Trophoblast cell (in vitro differentiated cells and primary cell): ENCODE measurements at places on chromosomes 2 and 18.

DNA sequence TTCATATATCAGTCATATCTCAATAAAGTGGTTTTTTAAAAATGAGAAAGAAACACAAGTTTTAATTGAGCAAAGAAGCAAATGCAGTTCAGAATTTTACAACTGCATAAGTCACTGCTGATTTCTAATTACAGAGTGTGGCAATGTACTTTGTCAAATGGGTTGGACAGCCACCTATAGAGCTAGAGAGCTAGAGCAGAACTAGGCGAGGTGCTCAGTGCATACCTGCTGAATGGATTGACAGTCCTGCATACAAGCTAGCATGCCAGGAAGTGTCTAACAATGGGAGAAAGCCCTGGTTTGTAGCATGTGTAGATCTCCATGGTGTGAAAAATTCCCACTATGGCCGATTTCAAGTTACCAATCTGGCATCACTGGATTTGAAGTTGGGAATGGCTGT is 106.3 kb upstream of the CDCA7 start:
- DNase-seq, result no peak

DNA sequence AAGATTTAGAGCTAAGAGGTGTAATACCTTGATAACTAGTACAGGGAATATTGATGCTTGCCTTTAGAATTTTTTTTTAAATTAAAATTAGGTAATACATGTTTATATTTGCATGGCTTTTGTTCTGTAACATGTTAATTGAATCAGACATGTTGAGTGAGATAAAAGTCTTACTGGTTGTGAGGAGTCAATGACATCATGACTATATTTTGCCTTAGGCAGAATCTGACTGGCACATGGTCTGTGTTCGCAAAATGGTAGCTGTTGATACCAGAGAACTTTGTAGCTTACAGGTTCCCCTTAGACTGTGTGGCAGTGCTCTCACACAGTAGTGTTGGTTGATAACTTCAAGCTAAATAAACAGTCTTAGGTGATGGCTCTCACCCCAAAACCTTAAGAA is 199.7 kb downstream of the PTPRM start:
- no peak for DNase-seq

- no peak for DNase-seq
Measured at GRCh38 chr2:133177196-133177595, 391.1 kb downstream of the NCKAP5 start.

GRCh38 chr18:43267818-43268217 is 9.5 kb downstream of the SYT4 start:
- no peak for DNase-seq

- DNase-seq, result no peak
Measured at GRCh38 chr18:57909620-57910019, 106.5 kb upstream of the ATP8B1 start.

- peak; percentile 31 for DNase-seq
Measured at GRCh38 chr2:25279091-25279651, 62.6 kb downstream of the DNMT3A start.

DNA sequence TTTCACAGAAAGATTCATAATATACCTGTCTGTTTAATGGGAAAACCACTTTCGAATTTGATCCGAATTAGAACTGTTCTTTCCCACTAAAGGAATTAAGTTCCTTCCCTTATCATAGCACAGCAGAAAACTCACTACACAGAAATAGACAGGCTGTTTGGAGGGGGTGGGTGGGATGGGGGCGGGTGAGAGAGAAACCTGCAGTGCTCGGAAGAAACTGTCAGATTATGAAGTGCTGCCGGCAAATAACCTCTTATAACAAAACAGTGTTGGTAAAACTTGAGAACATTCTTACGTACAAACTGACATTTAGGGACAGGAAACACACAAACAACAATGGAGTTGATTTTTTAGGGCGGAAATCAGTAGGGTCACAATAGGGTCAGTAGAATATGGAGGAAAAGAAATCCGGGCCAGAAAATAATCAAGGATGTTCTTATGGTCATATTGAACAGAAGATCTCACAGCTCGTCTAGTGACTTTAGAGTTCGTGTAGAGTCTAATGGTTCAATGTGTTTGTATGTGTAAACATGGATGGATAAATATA is 756.0 kb upstream of the LRATD1 start:
- DNase-seq, result no peak

- no peak for DNase-seq
Measured at GRCh38 chr2:216970359-216970915, 110.6 kb upstream of the TNP1 start.

- peak; percentile 39 for DNase-seq
Measured at GRCh38 chr2:152565884-152566727, 151.2 kb downstream of the PRPF40A start.

- DNase-seq, result no peak
Measured at GRCh38 chr2:67579806-67580205, 182.7 kb downstream of the ETAA1 start.

GRCh38 chr2:237571551-237571950 is 5.2 kb downstream of the PRLH start:
- DNase-seq, result no peak

DNA sequence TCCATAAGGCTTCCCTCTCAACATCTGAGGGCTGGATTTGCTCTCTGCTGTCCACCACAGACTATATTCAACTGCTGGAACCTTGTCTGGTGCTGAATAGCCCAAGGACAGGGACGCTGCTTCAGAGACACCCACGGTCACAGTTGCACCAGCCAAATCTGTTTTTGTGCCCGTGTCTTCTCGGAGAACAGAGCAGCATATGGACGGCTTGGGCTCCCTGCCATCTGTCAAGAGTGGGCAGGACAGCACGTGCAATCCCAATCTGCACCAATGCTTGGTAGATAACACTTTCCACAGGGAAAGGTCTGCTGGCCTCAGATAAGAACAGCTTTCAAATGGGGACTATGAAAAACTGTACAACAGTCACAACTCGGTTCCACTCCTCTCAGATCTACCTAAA is 466.1 kb downstream of the TGIF1 start:
- DNase-seq, result no peak

GRCh38 chr2:160005908-160006307 is 56.5 kb downstream of the PLA2R1 start:
- DNase-seq, result no peak

DNA sequence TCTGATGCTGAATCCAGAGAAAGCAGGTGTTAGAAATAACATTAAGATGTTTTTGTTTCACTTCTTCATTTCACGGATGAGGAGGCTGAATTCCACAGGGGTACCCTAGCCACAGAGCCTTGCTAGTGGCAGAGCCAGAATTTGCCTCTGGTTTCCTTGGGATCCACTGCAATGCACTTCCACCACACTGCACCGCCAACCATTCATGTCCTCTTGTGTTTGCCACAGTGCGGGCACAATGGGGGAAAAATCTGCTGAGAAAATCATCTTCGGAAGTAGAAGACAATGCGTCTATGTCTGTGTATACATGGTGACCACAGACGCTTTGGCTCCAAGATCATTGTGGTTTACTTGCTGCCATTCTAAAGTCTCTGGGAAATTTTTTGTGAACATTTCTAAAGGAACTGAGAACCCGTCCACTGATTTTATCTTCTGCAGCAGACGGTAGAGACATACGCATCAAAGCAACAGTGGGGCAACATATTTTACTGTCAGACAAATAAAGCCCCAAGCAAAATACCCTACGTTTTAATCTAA is 14.9 kb downstream of the ICOS start:
- DNase-seq, result peak; percentile 82

DNA sequence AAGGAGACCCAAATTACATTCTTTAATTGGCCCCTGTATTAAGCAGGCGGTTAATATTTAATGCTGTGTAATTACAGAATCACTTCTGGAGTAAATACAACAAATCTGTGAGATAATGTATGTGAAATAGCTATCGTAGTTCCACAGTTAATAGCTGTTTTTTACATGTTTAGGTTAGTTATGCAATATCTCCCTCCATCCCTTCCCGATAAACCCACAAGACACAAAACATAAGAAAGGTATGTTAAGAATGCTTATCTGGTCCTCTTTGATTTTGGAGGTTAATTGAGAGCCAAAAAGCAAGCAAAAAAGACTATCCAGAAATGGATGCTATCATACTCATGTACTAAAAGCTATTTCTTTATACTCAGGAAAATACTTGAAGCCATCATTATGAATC is 49.1 kb downstream of the ZNF638 start:
- peak; percentile 8 for DNase-seq

GRCh38 chr2:73850009-73850408 is 21.2 kb downstream of the STAMBP start:
- no peak for DNase-seq

GRCh38 chr18:76416911-76417310 is 78.1 kb downstream of the ZNF516 start:
- no peak for DNase-seq

DNA sequence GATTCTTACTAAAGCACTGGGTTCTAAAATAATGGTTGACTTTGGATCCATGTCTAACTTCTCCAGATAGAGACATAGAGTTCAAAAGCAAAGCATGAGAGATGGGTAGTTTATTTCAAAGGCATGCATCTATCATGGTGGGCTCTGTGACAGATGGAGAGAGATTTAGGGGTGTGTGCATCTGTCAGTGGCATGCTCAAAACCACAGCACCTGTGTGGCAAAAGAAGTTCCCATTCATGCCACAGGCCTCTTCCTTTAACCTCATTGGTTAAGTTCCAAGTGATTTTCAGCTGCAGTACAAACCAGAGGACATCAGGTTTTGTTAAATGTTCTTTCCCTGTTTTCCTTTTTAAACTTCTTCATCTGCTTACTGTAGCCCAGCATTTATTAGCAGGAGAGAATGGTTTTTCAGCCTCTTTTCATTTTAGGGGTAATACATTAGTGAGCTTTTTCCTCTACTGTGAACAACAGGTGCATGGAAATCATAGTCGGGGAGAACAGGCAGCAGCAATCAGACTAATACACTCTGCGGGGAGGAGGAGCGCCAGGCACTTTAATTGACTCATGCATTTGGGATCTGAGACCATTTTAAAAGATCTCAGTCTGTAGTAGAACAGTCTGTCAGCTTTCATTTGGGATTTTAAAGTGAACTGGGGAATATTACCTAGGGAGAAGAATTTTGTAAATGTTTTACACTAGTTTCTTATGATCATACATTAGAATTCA is 52.4 kb upstream of the UPP2 start:
- DNase-seq, result no peak

DNA sequence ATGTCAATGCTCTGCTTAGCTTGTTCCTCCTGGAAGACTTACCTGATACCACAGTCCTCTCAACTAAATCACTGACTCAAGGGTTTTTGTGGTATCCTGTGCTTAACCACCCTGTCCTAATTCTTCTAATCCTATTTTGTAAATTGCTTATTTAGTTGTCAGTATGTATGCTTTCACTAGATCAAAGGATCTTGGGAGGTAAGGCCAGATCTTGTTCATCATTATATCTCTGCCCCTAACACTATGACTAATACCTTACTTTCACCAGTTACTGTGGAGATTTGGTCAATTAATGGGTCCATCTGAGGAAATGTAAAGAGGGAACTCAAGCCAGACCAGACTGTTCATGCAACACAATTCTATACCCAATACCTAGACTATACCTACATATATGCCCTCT is 203.2 kb downstream of the GULP1 start:
- DNase-seq, result no peak

DNA sequence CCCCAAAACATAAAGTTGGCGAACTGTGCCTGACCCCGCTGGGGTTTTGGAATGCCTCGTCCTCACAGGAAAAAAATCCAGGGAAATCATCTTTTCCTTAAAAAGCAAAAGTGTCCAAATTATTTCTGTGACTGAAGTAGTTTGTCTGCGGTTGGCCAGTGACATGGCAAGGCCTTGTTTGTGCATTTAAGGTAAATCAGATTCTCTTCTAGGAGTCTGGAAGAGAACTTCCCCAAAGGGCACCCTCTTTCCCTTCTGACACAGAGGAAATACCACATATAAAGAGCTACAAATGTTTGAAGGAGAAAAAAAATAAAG is 737 bp upstream of the CYB5A start:
- DNase-seq, result no peak

DNA sequence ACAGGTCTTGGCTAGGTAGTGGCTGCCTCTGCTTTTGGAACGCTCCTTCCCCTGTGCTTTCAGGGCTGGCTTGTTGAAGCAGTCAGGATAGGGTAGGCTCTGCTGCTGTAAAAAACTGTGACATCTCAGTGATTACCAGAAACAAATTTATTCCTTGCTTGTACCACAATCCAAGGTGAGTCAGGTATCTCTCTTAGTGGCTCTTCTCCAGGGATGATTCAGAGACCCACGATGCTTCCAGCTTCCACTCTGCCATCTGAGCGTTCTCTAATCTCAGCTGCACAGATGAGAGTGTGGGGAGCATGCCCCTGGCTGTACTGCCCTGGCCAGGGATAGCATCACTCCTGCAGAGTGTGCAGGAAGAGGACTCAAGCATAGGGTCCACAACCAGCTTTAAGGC is 174.9 kb downstream of the VAPA start:
- no peak for DNase-seq

DNA sequence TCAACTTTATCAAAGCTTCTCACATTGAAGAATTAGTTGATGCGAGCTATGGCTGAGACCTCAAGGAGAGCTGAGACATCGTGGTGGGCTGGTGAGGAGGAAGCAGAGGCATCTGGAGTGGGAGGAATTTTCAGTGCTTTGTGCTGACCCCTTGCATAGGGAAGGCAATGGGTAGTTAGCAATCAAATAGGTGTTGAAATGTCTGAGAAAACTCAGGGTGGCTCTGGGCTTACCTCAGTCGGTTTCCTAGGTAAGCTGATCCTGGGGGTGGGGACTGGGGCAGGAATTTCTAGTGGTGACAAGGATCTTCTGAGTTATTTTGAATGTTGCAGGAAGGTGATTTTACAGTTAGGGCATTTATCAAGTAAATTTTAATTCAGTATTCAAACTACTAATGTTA is 20.7 kb upstream of the DPP10 start:
- DNase-seq, result no peak

- no peak for DNase-seq
Measured at GRCh38 chr2:99856119-99856518, 286.3 kb downstream of the AFF3 start.
